Stimulated activated CD8-positive, alpha-beta memory T cell treated with anti-CD3 and anti-CD28 coated beads, Interleukin-15, amount 100 ng/mL, for 24 hours (primary cell): ENCODE measurements at places on chromosomes 6 and 20.

DNA sequence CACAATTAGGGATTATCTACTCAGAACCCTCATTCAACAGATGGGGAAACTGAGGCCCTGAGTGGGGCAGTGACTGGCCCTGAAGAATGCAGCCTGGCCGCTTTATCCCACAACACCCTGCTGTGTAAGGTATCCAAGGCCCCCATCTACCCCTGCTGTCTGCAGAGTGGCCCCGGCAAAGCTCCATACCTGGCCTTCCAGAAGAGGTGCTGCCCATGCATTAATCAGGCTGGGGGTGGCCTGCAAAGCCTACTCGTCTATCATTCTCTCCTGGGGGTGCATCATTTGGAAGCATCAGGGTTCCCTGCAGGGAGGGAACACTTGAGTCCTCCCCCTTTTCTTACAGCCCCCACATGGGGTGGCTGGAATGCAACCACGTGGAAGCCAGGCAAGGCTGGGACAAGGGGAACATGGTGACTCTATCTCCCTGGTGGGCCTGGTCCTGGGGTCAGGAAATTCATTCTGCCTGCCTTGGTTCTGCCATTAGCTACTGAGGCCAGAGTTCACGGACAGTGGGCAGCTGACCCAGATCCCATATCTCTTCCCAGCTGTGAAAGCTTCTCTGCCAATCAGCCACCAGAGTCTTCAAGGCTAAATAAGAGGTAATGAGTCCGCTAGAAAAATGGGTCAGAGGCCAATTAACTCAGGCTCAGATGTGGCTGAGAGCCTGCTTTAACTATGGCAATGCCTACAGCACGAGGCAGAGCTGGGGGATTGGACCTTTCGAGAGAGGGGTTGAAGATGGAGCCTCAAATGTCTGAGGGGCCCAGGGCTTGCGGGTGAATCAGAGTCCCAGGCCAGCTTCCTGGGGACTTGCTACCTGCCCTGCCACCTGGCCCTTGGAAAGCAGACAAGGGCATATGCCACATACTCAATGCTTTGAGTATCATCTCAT lies 72.3 kb upstream of the TOX2 start:
- no peak for DNase-seq

DNA sequence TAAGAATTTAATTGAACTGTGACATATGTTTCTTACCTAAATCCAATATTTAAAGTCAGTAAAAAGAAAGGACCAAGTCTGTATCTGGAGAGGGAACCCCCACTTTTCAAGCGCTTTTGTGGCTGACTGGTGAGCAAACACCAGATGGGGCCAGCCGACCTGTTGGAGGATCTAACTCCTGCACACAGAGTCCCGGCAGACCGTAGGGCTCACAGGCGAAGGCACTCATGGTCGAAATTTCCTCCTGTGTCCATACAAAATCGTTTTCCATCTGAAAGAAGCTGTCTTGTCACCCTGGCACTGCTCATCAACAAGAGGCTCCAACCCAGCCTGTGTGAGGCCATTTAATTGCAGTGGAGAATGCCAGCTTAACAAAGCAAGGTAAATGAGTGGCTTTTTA lies 94.0 kb downstream of the SCML4 start:
- no peak for DNase-seq

DNA sequence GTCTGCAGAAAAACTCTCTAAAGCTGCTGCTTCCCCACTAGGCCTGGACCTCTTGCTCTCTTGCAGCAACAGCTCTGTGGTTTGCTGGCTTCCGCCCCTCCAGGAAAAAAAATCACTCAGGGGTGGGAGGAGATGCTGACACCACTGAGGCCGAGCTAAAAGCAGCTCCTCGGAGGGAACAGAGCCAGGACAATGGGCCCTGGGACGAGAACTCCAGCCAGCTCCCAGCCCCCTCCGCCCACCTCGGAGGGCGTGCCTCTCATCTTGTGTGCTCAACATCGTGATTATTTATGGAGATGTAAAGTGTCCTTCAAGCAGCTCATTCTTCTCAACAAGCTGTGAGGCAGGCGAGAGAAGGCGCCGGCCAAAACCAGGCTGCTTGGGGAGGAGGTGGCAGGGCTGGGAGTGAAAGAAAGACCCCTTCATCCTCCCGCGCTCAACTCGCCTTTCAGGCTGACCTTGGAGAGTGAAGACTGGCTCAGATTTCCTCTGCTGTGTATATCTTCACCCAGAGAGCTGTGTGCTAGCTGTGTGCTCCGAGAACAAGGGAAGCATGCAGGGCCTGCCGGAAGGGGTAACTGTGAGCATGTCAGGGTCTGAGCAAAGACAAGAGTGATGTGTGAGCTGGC lies 53.5 kb upstream of the LRFN2 start:
- DNase-seq: no peak

GRCh38 chr20:31930779-31931178 lies 21.1 kb downstream of the PDRG1 start:
- DNase-seq: no peak

GRCh38 chr6:163866192-163866591 lies 451.7 kb downstream of the QKI start:
- no peak for DNase-seq

DNA sequence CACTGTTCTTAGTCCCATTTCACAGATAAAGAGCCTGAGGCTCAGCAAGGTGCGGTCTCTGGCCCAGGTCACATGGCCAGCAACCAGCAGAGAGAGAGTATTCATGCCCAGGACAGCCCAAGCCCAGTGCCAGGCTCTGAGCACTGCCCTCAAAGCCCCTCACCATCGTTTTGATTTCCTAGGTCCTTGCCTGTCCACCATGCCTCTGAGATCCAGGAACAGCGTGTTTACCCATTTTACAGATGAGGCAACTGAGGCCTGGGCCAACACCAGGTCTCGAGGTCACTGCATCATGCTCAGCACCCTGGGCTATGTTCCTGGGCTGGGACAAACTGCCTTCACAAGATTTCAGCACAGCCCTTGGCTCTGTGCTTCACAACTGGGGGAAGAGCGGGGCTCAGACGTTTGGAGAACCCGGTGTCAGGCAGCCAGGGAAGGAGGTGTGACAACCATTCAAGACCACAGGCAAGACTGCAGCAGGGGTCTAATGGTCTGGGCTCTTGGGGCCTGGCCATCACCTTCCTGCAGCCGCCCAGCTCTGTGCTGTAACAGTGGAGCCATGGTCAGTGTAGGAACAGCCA lies 1.3 kb upstream of the BPIFA2 start:
- DNase-seq: no peak

GRCh38 chr20:57425150-57426013 lies 34.2 kb downstream of the RBM38 start:
- no peak for DNase-seq

- no peak for DNase-seq
Measured at GRCh38 chr6:53168516-53169267, 20.1 kb upstream of the GCM1 start.

- no peak for DNase-seq
Measured at GRCh38 chr6:133707456-133707855, 181.5 kb upstream of the TCF21 start.

- DNase-seq: no peak
Measured at GRCh38 chr6:87965806-87966205, 81.8 kb upstream of the SPACA1 start.

- no peak for DNase-seq
Measured at GRCh38 chr6:116059713-116060571, 749 bp downstream of the FRK start.

GRCh38 chr6:6707143-6707542 lies 118.6 kb downstream of the LY86 start:
- no peak for DNase-seq

- DNase-seq: no peak
Measured at GRCh38 chr6:16852671-16853070, 91.4 kb upstream of the ATXN1 start.
